Progenitor cell of endocrine pancreas (in vitro differentiated cells): ENCODE measurements at places on chromosomes 4 and X. TPM values are rescaled to one million over a fixed set of nuclear protein-coding genes. Genes with fewer than 3 reads are reported as not detected.

Gene AKAP14
- total RNA-seq, result not detected in 2 replicates

Gene KLHL34
- not detected in 2 replicates for total RNA-seq

Gene AMOT
- total RNA-seq, result 444 and 494 TPM in 2 replicates

Gene AMBN
- not detected in 2 replicates for total RNA-seq

Gene STATH
- not detected in 2 replicates for total RNA-seq

Gene EDNRA
- 12.2 and 13.3 TPM in 2 replicates for total RNA-seq

Gene C4orf51
- total RNA-seq, result not detected in 2 replicates

Gene SNCA
- total RNA-seq, result 13.4 and 16.2 TPM in 2 replicates

Gene NKX6-1
- 89.6 and 107 TPM in 2 replicates for total RNA-seq

Gene ELOVL6
- 34.3 and 38.6 TPM in 2 replicates for total RNA-seq

GRCh38 chr4:102007959-102008425 lies 217.5 kb downstream of the BANK1 start:
- no peaks in the 10 kb centered on the region for H3K27me3 ChIP-seq
- no peaks in the 10 kb centered on the region for H3K36me3 ChIP-seq
- DNase-seq, result no peak
- no peak overlapping the region for H3K27ac ChIP-seq
- no peaks in the 10 kb centered on the region for H3K4me1 ChIP-seq

DNA sequence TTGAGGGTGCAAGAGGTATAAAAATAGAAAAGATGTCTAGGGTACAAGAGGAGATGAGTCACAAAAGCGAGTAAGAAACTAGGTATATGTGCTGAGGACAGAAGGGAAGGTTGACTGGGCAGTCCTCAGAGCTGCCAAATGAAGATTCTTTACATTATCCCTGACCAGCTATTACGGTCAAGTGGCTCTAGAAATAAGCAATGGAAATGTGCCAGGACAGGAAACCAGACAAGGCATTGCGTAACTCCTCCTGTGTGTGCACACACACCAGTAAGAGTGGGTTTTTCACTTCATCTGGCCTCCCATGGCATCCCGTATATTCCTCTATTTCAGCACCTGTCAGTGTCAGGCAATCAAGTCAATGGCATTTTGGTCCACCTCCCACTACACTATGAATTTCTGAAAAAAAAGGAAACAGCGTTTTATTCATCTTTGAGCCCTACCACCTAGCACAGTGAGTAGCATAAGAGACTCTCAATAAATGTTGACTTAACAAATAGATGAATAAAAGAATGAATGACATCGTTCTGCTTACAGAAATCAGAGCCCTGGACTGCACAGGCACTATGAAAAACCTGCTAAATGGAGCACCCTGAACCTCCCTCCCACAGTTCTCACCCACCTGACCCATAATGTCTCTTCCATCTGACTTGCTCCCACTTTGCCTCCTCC lies 62.6 kb upstream of the KLF3 start:
- no peak for DNase-seq
- peaks cover 2% of the 10 kb centered on the region for H3K36me3 ChIP-seq
- H3K4me3 ChIP-seq, result no peak overlapping the region

- no peaks in the 10 kb centered on the region for H3K27me3 ChIP-seq
- no peak for DNase-seq
- H3K4me1 ChIP-seq, result peaks cover 11% of the 10 kb centered on the region
These were observed 37.8 kb downstream of the ELOVL6 start for GRCh38 chr4:110160618-110161017.

DNA sequence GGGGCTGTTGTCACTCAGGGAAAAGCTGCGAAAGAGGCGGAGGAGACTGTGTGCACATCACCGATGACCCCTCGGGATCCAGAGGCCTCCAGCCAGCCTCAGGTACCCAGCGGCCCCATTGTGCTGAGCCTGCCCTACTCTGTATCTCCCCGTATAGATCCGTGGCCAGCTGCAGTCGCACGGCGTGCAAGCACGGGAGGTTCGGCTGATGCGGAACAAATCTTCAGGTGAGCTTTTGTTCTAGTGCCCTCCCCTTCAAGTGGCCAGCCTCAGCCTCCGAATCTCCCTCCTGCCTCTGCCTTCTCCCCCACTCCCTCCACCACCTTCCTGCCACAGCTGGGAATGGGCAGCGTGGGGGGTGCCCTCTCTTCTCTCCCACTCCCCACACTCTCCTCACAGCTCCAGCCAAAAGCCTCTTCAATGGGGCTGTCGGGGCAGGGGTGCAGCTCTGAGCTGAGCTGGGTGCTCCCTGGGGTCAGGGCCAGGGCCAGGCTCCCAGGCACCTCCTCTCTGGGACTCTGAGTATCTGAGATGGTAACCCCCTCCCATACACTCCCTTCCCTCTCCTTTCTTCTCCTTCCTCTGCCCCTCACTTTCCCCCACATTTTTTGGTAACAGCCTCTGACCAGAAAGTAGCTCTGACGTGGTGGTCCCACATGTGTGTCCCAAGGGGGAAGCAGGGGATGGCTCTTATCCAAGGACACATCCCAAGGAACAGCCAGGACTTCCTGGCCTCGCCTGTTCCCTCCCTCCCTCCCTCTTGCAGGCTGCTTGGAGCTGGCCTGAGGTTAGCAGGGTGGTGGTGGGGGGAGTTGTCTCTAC lies 20.4 kb upstream of the UBA1 start:
- peaks cover 10% of the 10 kb centered on the region for H3K36me3 ChIP-seq
- DNase-seq, result no peak
- H3K4me3 ChIP-seq, result no peak overlapping the region
- no peaks in the 10 kb centered on the region for H3K4me1 ChIP-seq
- no peaks in the 10 kb centered on the region for H3K27me3 ChIP-seq

GRCh38 chr4:5893004-5893580 lies at the start of gene CRMP1:
Gene CRMP1 (minus strand): TSS chr4:5893086. CDS start chr4:5892969, 117 bp downstream.
- H3K27ac ChIP-seq, result no peak within 1 kb of the TSS

- peaks cover 3% of the 10 kb centered on the region for H3K4me1 ChIP-seq
- no peak overlapping the region for H3K27ac ChIP-seq
- no peak for DNase-seq
- H3K27me3 ChIP-seq, result no peaks in the 10 kb centered on the region
- no peak overlapping the region for H3K4me3 ChIP-seq
These were observed 95.0 kb upstream of the SLC34A2 start for GRCh38 chr4:25560605-25561004.

- H3K4me3 ChIP-seq, result no peak overlapping the region
- H3K27ac ChIP-seq, result no peak overlapping the region
- H3K36me3 ChIP-seq, result peaks cover 4% of the 10 kb centered on the region
- H3K27me3 ChIP-seq, result peaks cover 4% of the 10 kb centered on the region
These were observed 2.4 kb downstream of the CORIN start for GRCh38 chr4:47835494-47835893.

- peaks cover 2% of the 10 kb centered on the region for H3K4me1 ChIP-seq
- H3K4me3 ChIP-seq, result no peak overlapping the region
- no peak for DNase-seq
- no peak overlapping the region for H3K27ac ChIP-seq
- H3K36me3 ChIP-seq, result no peaks in the 10 kb centered on the region
These were observed 37.1 kb downstream of the PCDH10 start for GRCh38 chr4:133186210-133186609.

GRCh38 chr4:61545902-61546480 lies 345.9 kb downstream of the ADGRL3 start:
- DNase-seq, result no peak
- no peak overlapping the region for H3K4me3 ChIP-seq
- no peak overlapping the region for H3K27ac ChIP-seq
- peaks cover 8% of the 10 kb centered on the region for H3K4me1 ChIP-seq
- no peaks in the 10 kb centered on the region for H3K27me3 ChIP-seq

- no peaks in the 10 kb centered on the region for H3K36me3 ChIP-seq
- H3K4me1 ChIP-seq, result no peaks in the 10 kb centered on the region
- H3K27me3 ChIP-seq, result no peaks in the 10 kb centered on the region
- no peak overlapping the region for H3K27ac ChIP-seq
- DNase-seq, result no peak
- no peak overlapping the region for H3K4me3 ChIP-seq
These were observed 54.2 kb upstream of the SPANXN3 start for GRCh38 chrX:143571521-143571920.

GRCh38 chr4:21013501-21013900 lies 313.2 kb downstream of the PACRGL start:
- no peaks in the 10 kb centered on the region for H3K4me1 ChIP-seq
- H3K27me3 ChIP-seq, result no peaks in the 10 kb centered on the region
- no peaks in the 10 kb centered on the region for H3K36me3 ChIP-seq
- no peak for DNase-seq
- no peak overlapping the region for H3K27ac ChIP-seq

DNA sequence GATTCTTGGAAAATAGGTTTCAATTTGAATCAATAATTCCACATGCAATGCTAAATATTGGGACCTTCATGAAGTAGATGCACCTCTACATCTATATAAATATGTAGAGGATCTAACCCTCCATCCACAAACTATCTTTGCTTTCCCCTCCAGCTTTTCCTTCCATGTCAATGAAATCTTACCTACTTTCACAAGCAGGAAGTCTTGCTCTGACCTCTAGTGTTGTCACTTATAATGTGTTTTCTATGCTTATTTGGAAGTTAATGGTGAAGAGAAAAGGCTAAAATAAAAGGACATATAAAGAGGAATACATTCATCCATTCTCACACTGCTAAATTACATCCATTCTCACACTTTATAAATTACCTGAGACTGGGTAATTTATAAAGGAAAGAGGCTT lies 472.7 kb upstream of the DIAPH2 start:
- no peak overlapping the region for H3K4me3 ChIP-seq
- H3K36me3 ChIP-seq, result no peaks in the 10 kb centered on the region
- no peak for DNase-seq
- H3K4me1 ChIP-seq, result no peaks in the 10 kb centered on the region
- no peaks in the 10 kb centered on the region for H3K27me3 ChIP-seq

DNA sequence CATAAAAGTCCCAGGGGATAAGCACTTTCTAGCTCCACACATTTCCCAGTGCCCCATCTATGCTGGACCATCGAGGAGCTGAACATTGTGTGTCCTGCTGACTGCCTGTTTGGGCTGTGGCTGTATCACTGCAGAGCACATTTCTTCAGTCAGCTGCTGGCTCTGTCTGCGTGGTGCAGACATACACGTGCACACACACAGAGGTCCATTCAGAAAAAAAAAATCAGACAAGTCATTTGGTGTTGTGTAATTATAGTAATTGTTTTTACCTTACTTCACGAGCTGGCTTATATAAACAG lies 1.1 kb upstream of the PDLIM3 start:
- H3K4me3 ChIP-seq, result peak overlapping the region; percentile 68
- H3K36me3 ChIP-seq, result no peaks in the 10 kb centered on the region
- peaks cover 2% of the 10 kb centered on the region for H3K4me1 ChIP-seq
- no peak for DNase-seq

DNA sequence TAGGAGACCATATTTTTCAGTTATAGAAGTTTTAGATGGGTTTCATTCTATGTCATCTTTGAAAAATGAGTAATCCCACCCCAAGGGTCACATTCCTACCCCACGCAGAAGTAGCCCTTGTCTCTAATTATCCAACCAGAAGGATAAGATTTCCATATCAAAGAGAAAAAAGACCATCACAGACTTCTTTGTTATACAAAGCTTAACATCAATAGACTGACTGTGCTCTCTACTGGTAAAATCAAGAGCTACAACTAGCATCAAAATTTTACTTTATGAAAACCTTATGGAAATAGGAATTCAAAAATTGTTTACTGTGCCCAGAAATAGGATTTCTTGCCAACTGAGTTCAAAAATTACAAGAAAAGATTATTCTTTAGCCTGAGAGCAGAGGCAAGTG lies 24.9 kb downstream of the TNMD start:
- H3K27ac ChIP-seq, result no peak overlapping the region
- no peaks in the 10 kb centered on the region for H3K27me3 ChIP-seq
- DNase-seq, result no peak
- peaks cover 3% of the 10 kb centered on the region for H3K4me1 ChIP-seq
- H3K4me3 ChIP-seq, result no peak overlapping the region

DNA sequence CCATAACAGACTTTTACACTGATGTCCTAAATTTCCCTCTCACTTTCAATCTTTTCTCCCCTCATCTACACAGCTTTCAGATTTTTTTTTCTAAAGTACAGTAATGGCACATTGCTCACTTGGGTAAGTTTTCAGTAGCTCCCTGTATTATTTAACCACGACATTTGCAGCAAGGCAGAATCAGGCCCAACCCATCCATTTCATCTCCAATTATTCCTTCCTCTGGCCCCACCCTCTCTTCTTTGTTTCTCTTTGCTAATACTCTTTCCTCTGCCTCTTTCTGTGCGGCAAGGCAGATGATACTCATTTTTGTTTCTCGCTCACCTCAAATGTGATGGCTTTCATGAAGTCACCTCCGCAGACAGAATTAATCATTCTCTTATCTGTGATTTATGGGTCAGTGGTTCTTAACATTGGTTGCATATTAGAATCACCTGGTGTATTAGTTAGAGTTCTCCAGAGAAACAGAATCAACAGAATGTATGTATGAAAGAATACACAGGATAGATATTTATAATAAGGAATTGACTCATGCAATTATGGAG lies 43.4 kb upstream of the GATB start:
- peaks cover 18% of the 10 kb centered on the region for H3K4me1 ChIP-seq
- no peak overlapping the region for H3K4me3 ChIP-seq
- DNase-seq, result no peak
- no peak overlapping the region for H3K27ac ChIP-seq
- H3K27me3 ChIP-seq, result peaks cover 4% of the 10 kb centered on the region

DNA sequence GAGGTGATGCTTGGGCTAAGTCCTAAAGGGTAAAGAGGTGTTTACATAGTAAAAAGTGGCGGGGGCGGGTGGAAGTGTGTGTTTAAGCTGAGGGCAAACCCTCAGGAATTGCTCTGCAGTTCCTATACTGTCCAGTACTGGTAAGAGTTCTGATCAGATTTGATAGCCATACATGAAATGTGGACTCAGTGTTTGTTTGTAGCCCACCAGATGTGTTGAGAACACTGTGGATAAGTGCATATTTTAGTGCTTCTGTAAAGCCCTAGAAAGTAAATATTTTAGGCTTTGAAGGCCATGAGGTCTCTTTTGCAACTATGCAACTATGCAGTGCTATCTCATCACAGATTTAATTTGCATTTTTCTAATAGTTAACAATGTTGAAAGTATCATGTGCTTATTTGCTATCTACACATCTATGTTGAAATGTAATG lies 80.7 kb upstream of the EOLA2 start:
- no peaks in the 10 kb centered on the region for H3K4me1 ChIP-seq
- H3K27ac ChIP-seq, result no peak overlapping the region
- H3K36me3 ChIP-seq, result no peaks in the 10 kb centered on the region
- H3K27me3 ChIP-seq, result no peaks in the 10 kb centered on the region
- DNase-seq, result no peak
- no peak overlapping the region for H3K4me3 ChIP-seq

- H3K27me3 ChIP-seq, result no peaks in the 10 kb centered on the region
- H3K4me1 ChIP-seq, result no peaks in the 10 kb centered on the region
- H3K4me3 ChIP-seq, result no peak overlapping the region
- no peak for DNase-seq
These were observed 259.3 kb upstream of the IGFBP7 start for GRCh38 chr4:57369446-57369845.

DNA sequence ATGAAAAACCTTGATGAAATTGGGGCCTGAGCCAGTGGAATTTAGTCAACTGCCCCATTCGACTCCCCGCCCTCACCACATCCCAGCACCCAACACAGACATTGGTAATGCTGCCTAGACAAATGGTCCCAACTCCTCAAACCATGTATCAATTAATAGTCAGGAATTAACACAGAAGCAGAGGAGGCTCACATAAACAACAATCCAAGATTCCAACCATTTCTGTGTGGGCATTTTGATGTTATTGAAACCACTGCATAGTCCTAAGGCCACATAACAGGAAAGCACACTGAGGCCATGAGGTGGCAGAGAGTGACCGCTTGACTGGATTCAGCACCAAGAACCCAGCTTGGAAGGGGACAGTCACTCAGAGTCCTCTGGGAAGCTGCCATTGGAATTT lies 22.5 kb upstream of the PTCHD1 start:
- no peaks in the 10 kb centered on the region for H3K4me1 ChIP-seq
- no peak for DNase-seq
- H3K4me3 ChIP-seq, result no peak overlapping the region
